ENCODE measurements at places on chromosomes 12 and 14.

- DNase-seq: no peak
Observed at GRCh38 chr12:30755395-30755762, 628 bp upstream of the CAPRIN2 start.

DNA sequence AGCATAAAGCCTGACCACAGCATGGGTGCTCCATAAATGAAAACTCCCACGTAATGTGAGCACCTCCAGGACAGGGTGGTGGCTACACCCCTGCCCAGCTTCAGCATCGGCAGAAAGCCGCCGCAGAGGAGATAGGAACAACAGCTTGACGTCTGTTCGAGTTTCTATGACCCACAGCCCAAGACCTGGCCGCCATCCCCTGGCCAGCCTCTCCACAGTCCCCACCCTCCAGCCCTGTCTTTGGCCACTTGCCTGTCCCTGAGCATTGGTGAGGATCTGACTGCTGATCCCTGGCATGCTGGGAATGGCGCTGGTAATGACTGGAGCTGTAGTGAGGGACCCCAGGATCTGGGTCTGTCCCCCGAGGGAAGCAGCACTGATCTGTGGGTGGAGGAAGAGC is 21.3 kb downstream of the POU6F1 start:
- DNase-seq: no peak

DNA sequence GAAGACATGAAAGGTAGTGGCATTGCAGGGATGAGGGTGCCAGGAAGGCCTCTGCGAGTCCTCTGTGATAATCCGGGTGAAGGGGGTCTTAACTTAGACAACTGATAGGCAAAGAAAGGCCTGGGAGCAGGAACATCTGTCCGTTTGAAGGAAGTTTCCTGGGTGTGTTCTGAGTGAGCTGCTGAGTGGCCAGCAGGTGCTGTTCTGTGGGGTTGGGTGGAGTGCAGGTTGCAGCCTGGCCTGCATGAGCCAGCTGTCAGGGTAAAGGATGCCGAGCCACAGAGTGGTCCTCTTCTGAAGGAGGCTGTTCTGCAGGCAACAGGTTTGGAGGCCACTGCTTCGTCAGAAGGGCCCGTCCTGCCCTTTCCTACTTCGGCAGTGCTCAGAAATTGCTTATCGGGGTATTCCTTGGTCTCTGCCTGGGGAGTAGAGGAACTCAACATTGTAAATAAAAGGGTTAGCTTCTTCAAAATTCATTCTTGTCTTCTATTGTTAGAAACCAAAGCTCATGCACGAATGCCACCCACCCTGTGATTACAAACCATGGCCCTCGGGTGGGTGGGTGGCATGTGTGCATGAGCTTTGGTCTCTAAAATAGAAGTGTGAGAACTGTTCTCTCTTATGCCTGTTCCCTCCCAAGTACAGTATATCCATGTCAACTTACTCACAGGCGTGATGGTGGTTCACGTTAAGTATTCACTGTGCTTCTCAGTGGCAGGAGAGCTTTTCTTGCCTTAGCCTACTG is 118.9 kb downstream of the CHST11 start:
- DNase-seq: no peak

GRCh38 chr14:61690982-61691381 is 4.3 kb upstream of the HIF1A start:
- DNase-seq: no peak

DNA sequence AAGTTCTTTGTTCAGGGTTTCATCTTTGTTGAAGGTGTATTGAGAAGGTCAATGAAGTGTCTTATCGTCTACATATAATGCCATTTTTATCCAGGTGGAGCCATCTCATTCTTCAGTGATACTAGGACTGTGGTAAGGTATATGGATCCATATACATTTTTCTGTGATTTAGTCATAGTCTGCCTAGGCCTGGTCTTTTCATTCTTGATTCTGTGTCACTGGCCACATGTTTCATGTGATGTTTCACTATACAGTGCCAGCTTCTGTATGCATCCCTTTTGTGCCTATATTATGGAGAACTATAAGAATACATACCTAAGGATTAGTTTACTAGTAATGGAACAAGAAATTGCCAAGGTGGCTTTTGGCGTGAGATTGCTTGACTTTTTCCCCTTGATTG is 40.5 kb downstream of the VEZT start:
- DNase-seq: no peak

DNA sequence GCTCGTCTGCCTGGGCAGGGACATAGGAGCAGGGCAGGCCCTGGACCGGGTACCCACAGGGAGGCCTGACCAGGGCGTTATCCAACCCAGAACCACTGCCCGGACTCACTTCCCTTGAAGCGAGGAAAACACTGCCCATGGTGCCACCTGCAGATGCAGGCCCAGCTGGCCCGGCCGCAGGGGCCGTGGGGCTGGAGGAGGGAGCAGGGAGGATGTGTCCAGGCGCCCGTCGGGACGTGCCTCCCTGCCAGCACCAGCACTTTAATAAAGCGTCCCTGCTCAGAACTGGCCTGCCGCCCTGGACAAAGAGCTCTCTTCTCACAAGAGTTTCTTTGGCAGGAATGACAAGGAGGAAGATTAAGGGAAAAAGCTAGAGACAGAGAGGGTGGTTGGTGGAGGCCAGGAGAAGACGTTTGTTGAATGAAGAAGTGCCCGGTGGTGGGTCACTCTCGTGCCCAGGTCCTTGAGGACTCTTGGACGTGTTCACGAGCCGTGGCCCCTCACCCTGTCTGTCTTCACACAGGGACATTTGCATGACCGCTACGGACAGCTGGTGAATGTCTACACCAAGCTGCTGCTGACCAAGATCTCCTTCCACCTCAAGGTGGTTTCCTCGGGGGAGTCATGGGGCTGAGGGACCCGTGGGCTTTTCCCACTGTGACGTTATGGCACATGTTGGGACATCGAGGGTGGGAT is 14.2 kb downstream of the HIP1R start:
- no peak for DNase-seq

- peak; percentile 86 for DNase-seq
Observed at GRCh38 chr14:77041881-77042545, 13.5 kb upstream of the IRF2BPL start.

DNA sequence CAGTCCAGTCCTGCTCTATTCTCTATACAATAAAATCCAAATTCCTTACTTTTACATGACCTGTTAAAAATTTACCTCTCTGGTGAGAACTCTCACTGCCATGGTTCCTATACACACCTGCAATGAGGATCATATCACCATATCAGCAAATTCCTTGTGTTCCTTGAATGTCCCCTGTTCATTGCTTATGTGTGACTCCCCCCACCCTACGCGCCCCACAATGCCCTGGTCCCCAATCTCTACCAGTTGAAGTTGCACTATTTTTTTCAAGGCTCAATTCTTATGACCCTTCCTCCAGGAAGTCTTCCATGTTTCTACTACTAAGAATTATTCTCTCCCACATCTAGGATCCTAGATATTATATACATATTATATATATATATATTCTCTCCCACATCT is 82.2 kb upstream of the NEDD1 start:
- DNase-seq: no peak

- DNase-seq: no peak
Observed at GRCh38 chr12:69149270-69149669, 90.1 kb upstream of the CPSF6 start.

GRCh38 chr12:125208942-125209341 is 143.7 kb downstream of the AACS start:
- no peak for DNase-seq

DNA sequence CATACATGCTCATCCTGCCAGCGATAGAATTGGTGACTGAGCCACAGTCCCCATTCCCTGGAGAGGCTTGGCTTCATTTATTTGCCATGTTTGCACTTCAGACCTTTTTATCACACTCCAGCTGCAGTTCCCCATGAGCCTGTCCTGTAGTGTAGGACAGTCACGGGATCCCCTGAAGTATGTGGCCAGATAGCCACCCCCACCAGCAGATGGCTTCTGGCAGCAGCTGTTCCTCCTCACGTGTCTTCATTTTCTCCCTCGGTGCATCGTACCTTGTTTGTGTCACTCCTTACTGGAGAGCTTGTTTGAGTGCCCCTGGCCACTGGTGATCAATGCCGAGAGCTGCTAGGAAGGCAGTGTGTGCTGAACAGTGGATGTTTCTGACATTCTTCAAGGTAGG is 40.2 kb downstream of the UBE3B start:
- DNase-seq: no peak

GRCh38 chr12:130752692-130753230 is 36.7 kb upstream of the RIMBP2 start:
- no peak for DNase-seq

GRCh38 chr14:81324011-81324410 is 76.1 kb downstream of the STON2 start:
- DNase-seq: peak; percentile 75

DNA sequence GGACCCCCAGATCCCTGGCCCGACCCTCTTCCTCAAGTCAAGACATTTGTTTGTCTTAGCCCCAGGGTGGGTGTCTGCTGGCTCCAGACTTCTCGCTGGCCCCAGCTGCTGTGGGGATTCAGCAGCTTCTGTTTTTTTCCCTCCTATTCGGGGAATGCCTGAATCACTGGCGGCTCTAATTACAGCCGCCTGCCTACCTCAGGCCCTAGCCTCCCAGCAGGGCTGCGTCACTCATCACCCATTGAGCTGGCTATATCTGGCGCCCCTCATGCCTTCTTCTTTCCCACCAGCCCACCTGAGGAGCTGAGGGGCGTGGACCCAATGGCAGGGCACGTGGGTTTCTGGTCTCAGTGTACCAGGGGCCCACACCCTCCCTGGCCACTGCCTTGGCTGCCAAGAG is 10.1 kb downstream of the KRT80 start:
- DNase-seq: peak; percentile 77

DNA sequence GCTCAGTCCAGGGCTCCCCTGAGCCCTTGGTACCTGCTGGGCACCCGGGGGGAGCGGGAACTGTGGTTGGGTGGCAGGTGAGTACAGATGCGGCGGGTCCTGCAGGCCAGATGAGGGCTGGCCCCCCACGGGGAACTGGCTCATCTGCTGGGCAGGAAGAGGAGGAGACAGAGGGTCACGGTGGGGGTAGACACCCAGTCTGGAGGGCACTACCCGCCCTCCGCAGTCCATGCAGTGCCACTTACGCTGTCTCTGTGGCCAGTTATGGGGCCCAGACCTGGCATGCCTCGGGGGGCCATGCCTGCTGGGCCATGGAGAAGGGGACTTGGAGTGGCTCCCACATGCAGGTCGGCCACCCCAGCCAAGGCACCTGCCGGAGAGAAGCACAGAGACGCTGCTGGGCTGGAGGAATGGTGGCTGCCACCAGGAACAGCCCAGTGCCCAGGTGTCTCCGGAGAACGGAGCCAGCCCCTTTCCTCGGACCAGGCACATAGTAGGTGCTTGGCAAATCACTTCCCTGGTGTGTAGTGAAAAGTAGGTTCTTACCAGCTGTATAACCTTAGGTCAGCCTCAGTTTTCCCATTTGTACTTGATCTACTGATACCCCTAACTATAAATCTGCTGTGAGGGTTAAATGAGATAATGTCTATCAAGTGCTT is 21.1 kb downstream of the FOXN4 start:
- DNase-seq: no peak

DNA sequence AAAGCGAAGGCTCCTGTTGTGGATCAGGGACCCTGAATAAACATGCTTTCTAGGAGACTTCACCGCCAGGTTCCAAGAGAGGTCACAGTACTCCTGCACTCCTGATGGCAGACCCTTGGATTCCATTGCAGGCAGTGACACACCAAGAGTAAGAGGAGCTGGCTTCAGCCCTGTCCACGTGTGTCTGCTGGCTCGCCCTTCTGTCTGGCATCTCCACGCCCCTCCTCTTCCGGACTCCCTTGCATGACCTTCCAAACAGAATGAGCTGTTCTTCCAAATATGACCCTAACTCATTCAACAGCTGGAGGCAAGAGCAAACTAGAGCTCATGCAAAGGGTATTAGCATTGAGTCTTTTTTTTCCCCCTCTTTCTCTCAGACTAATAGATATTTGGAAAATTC is 233.0 kb upstream of the PLEKHG7 start:
- no peak for DNase-seq

- no peak for DNase-seq
Observed at GRCh38 chr12:116381240-116381743, 103.8 kb upstream of the MED13L start.

- no peak for DNase-seq
Observed at GRCh38 chr12:70005864-70006618, 181.0 kb downstream of the MYRFL start.

DNA sequence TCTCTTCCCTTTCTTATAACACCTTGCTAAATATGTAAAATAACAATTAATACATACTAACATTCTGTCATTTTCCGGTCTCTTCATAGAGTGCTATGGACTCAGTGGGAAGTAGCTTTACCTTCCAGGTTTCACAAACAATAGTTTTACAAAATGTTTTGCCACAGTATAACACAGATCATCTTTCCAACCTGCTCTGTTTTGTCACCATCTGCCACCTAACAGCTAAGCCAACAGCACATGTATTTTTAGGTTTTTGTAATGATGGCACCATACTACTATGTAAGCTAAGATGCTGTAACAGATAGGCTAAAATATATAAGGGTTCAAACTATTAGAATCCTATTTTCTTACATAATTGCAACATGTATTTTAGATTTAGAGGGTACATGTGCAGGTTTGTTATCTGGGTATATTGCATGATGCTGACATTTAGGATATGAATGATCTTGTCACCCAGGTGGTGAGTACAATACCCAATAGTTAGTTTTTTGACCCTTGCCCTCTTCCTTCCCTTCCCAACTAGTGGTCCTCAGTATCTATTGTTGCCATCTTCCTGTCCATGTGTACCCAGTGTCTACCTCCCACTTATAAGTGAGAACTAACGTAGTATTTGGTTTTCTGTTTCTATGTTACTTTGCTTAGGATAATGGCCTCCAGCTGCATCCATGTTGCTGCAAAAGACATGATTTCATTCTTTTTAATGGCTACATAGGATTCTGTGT is 8.7 kb downstream of the RHOJ start:
- no peak for DNase-seq

DNA sequence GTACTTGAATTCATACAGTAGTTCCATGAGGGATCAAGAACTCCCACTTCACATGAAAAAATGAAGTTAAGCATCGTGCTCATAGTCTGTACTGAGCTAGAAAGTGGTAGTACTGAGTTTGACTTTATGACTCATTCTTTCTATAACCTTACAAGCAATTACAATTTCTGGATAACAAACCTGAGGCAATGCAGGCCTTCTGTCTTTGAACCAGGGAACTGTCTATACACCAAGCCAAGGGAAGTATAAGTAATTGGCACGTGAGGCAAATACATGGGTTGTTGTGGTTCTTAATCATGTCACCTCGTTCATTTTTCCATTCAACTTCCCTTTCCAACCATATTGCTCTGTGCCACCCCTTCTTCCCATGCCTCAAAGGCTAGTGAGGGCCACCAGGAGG is 16.8 kb downstream of the GNS start:
- no peak for DNase-seq

GRCh38 chr12:4579305-4580102 is 17.5 kb downstream of the DYRK4 start:
- DNase-seq: no peak

DNA sequence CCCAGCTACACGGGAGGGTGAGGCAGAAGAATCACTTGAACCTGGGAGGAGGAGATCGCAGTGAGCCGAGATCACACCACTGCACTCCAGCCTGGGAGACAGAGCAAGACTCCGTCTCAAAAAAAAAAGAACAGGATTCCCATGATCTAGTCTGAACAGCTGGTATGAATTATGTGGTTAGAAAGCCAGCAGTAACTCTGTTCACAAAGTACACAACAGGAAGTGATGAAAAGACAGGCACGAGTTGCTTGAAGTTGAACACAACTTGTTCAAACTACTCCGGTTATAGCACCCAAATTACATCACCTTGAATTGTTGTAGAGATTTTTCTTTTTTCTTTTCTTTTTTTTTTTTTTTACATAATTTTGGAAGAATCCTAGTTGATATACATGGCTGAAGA is 238.8 kb upstream of the RGS6 start:
- peak; percentile 50 for DNase-seq

GRCh38 chr14:105776924-105777323 is 250.5 kb downstream of the TMEM121 start:
- no peak for DNase-seq

GRCh38 chr12:92038476-92038875 is 107.2 kb downstream of the BTG1 start:
- no peak for DNase-seq

All from umbilical cord (tissue), 2 donors.